Cardiac muscle cell (in vitro differentiated cells and primary cell): ENCODE measurements at places on chromosomes 1 and 21.

- H3K4me3 ChIP-seq: no peak overlapping the region
- H3K4me1 ChIP-seq: no peaks in the 10 kb centered on the region
- no peak for DNase-seq
- H3K36me3 ChIP-seq: no peaks in the 10 kb centered on the region
Observed at GRCh38 chr1:57024428-57024827, 58.6 kb upstream of the C8B start.

GRCh38 chr21:45448810-45449657 lies 44.1 kb downstream of the COL18A1 start:
- H3K4me1 ChIP-seq: no peaks in the 10 kb centered on the region
- no peaks in the 10 kb centered on the region for H3K36me3 ChIP-seq
- DNase-seq: no peak
- no peaks in the 10 kb centered on the region for H3K27me3 ChIP-seq
- H3K4me3 ChIP-seq: no peak overlapping the region

- peaks cover 25% of the 10 kb centered on the region for H3K36me3 ChIP-seq
- no peak overlapping the region for H3K4me3 ChIP-seq
- DNase-seq: no peak
- no peaks in the 10 kb centered on the region for H3K27me3 ChIP-seq
Observed at GRCh38 chr1:164796916-164797315, 237.9 kb downstream of the PBX1 start.

DNA sequence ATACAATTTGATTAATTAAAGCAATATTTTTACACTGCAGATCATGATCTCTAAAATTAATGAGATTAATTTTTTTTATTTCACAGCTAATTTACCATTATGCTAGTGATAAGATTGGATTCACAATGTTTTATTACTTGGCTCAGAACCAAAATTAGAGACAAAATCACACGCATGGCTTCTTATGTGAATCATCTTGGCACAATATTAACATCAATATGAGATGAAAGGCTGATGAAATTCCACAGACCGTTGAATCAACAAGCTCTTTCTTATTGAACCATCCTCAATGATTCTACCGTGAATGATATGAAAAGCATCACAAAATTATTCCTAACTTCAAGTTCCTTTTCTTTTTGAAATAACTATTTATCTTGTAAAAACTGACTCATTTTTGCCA lies 544.9 kb downstream of the KCNT2 start:
- H3K27me3 ChIP-seq: no peaks in the 10 kb centered on the region
- no peaks in the 10 kb centered on the region for H3K36me3 ChIP-seq
- H3K4me3 ChIP-seq: no peak overlapping the region
- H3K27ac ChIP-seq: no peak overlapping the region
- H3K4me1 ChIP-seq: no peaks in the 10 kb centered on the region
- DNase-seq: peak; percentile 1

DNA sequence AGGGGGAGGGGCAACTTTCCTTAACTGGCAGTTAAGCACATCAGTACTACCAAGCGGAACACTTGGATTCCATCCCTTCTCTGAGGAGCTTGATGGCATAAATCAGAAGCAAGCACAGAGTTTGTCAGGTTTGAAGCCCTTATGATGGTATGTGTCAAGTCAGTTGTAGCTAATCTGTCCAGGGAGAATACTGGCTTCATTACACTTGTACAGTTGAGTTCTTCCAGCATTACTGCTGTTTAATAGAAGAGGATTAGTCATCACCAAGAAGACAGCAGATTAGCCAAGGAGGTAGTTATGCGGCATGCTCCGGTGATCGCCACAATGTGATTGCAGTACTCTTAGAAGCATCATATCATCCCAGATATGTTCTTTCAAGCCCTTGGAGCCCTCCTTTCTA lies 2.1 kb upstream of the TDRD5 start:
- no peak for DNase-seq
- no peak overlapping the region for H3K4me3 ChIP-seq
- H3K27ac ChIP-seq: no peak overlapping the region
- H3K36me3 ChIP-seq: no peaks in the 10 kb centered on the region
- peaks cover 41% of the 10 kb centered on the region for H3K27me3 ChIP-seq
